ENCODE measurements at places on chromosomes 6 and 20.

DNA sequence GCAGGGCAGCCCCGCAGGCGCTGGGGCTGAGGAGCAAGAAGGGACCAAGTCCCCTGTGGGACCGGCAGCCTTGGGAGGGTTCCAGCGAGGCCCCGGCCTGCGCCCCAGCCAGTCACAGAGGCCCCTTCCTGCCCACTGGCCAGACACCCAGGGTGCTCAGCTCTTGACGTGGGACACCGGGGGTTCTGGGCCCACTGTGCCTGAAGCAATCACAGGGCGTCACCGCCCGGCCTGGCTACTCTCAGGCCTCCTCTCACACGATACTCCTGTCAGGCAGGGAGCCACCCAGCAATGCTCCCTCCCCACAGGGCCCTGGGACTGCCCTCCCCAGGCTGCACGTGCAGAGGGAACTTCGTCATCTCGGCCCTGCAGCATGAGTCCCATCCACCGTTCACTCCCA, 14.5 kb downstream of the TAF4 start:
- no peak for DNase-seq

DNA sequence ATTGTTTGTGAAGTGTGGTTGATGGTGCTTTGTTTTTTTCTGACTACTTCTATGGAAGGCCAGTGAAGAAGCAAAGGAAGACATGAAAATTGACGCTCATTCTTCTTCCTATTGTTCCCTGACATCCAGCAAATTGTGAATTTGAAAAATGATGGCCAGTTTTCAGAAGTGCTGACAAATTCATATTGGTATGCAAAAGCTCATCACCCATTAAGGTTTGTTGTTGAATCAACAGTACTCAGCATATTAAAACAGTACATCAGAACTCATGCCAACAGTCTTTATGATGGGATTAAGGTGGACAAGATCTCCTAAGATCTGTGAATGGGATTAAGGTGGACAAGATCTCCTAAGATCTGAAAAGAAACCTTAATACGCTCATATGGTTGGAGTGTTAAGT, 1.0 kb upstream of the MTG2 start:
- DNase-seq, result no peak

DNA sequence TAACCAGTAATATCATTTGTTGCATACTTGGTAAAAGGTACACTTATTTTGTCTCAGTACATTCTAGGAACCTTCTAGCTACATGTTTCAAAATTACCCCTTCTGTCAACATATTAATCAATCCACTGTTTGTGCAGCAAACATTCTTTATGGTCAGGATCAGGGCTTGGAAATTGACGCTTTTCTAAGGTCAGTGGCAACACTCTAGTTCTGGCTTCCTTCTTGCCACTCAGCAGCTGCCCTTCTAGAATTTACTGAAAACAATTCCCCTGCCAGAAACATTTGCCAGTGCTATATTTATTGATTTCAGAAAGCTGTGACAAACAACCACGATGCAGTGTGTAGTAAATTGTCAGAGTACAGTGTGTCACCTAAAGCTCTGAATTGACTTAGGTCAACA, 84.7 kb upstream of the FBXL4 start:
- no peak for DNase-seq

- DNase-seq, result no peak
Observed at GRCh38 chr6:75268121-75268987, 16.2 kb downstream of the TMEM30A start.

GRCh38 chr6:19605624-19606023, 231.5 kb upstream of the ID4 start:
- DNase-seq, result no peak

DNA sequence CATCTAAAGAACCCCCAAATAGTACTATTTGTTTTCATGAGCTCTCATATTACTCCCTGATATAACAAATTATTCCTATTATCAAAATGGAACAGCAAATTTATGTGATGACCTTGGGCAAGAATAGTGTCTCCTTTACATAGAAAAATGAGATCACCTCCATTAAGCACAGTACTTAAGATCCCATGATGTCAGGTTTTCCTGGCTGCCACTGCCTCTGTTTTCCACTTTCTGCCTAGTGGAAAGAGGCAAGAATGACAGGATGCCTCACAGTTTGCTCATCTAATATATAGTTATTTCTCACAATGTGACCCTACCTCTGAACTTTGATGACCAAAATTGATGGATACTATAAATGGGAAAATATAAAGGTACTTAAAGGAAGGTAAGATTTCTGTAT, 260.1 kb upstream of the SGK1 start:
- no peak for DNase-seq
